SJCRH30 (cell line): ENCODE measurements at places on chromosomes 16 and 17.
A peak's percentile ranks its signal among the peaks of the same experiment; 100 is the strongest.

DNA sequence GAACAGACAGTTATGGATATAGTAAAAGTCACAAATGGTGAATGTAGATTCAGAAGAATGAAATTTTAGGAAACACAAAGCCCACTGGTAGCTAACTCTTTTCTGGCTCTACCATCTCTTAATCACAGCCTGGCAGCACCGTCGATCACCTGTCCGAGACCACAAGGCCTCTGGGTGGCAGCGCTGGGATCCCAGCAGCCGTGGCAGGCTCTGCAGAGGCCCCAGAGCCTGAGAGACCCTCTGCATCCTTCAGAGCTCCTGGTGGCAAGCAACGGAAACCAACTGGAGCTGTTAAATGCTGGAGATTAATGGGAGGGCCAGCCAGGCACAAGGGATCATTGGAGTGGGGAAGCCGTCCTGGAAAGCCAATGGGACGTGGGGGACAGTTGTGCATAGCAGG lies 26.3 kb downstream of the LAT start:
- H3K4me3 ChIP-seq, result no peak overlapping the region
- no peak overlapping the region for H3K27ac ChIP-seq
- no peaks in the 10 kb centered on the region for H3K27me3 ChIP-seq

GRCh38 chr17:31224366-31224765 lies 72.7 kb downstream of the OMG start:
- peaks cover 18% of the 10 kb centered on the region for H3K36me3 ChIP-seq
- no peak for DNase-seq
- H3K4me1 ChIP-seq, result peaks cover 3% of the 10 kb centered on the region; the same call in 1 of the 2 replicates
- no peak overlapping the region for H3K27ac ChIP-seq

DNA sequence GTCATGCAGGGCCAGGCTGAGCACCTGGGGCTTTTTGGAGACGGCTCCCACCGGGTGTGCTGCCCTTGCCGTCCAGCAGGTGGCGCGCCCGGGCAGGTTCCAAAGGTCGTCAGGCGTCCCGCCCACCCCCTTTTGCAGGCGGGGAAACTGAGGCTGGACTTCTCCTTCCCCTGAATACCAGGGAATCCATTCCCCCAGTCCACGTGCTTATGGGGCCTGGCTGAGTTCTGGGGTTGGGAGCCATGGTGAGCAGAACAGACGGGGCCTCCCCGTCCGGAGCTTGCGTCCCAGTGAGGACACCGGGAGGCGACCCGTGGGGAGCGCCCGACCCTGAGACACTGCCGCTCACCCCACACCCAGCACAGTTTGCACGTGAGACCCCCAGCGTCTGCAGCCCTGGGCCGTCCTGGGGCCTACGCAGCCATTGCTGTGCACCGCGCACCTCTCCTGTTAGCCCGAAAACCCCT lies 51.8 kb upstream of the JPH3 start:
- H3K36me3 ChIP-seq, result no peaks in the 10 kb centered on the region
- H3K4me1 ChIP-seq, result no peaks in the 10 kb centered on the region
- H3K4me3 ChIP-seq, result no peak overlapping the region
- no peak for DNase-seq
- H3K27ac ChIP-seq, result no peak overlapping the region

GRCh38 chr17:77503293-77503655 lies 362.5 kb downstream of the SEC14L1 start:
- H3K27ac ChIP-seq, result no peak overlapping the region
- H3K36me3 ChIP-seq, result peaks cover 20% of the 10 kb centered on the region
- no peaks in the 10 kb centered on the region for H3K4me1 ChIP-seq
- DNase-seq, result no peak
- H3K27me3 ChIP-seq, result no peaks in the 10 kb centered on the region
- no peak overlapping the region for H3K4me3 ChIP-seq

DNA sequence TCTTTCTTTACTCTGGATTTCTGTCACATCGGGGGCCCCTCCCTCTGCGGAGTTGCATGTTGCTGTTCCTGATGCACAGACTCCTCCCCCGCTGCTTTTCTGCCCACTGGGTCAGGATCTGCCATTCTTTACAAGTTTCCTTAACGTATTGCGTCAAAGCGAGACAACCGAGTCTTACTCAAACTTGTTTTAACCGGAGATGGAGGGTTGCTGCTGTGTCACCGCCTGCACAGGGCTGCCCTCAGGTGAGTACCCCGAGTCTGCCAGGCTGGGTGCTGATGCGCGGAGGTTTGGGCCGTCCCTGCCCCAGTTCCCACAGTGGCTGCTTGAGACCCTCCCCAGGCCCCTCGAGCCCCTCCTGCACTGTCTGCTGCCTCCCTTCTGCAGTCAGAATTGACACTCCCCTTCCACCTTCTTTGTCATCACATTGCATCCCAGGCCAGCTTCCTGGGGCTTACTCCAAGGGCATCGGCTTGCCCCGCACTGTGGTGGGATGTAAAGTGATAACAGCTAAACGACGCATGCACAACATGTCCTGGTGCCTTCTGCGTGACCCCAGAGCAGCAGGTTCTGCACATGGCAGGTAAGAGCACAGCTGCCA lies 19.3 kb downstream of the CARHSP1 start:
- DNase-seq, result no peak
- H3K27ac ChIP-seq, result no peak overlapping the region
- peaks cover 47% of the 10 kb centered on the region for H3K36me3 ChIP-seq
- H3K4me1 ChIP-seq, result peaks cover 5% of the 10 kb centered on the region; the same call in 1 of the 2 replicates

- no peak overlapping the region for H3K27ac ChIP-seq
- no peaks in the 10 kb centered on the region for H3K4me1 ChIP-seq
- H3K4me3 ChIP-seq, result no peak overlapping the region
- no peaks in the 10 kb centered on the region for H3K27me3 ChIP-seq
- no peak for DNase-seq
Measured at GRCh38 chr17:59010026-59010425, 96.7 kb downstream of the TRIM37 start.

DNA sequence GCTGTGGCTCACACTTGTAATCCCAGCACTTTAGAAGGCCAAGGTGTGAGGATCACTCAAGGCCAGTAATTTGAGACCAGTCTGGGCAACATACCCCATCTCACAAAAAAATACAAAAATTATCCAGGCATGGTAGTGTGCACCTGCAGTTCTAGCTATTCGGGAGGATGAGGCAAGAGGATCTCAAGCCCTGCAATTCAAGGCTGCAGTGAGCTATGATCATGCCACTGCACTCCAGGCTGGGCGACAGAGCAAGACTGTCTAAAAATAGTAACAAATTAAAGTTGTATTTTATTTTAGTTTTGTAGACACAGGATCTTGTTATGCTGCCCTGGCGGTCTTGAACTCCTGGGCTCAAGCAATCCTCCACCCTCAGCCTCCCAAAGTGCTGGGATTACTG lies 18.2 kb downstream of the USP31 start:
- H3K4me3 ChIP-seq, result no peak overlapping the region
- no peaks in the 10 kb centered on the region for H3K36me3 ChIP-seq
- H3K27me3 ChIP-seq, result no peaks in the 10 kb centered on the region
- H3K27ac ChIP-seq, result peak overlapping the region; percentile 85; the same call in 1 of the 2 replicates
- peaks cover 8% of the 10 kb centered on the region for H3K4me1 ChIP-seq

DNA sequence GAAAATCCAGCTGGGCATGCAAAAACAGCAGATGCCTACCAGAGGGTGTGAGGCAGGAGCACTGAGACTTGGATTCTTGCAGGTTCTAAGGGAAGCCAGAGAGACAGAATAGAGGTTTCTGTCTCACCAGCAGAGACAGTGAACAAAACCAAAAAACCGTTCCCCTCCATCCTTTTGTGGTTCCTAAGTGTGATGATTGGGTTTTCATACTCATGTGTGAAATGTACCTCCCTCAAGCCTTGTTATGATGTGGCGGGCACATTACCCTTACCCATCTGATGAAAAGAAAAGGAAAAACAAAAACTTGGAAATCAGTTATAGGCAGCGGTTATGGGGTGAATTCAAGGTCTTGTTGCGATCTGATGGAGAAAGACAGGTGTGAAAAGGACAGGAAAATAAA lies 172.6 kb upstream of the CDH13 start:
- no peak for DNase-seq
- H3K4me3 ChIP-seq, result no peak overlapping the region
- no peak overlapping the region for H3K27ac ChIP-seq
- no peaks in the 10 kb centered on the region for H3K27me3 ChIP-seq
- no peaks in the 10 kb centered on the region for H3K4me1 ChIP-seq

DNA sequence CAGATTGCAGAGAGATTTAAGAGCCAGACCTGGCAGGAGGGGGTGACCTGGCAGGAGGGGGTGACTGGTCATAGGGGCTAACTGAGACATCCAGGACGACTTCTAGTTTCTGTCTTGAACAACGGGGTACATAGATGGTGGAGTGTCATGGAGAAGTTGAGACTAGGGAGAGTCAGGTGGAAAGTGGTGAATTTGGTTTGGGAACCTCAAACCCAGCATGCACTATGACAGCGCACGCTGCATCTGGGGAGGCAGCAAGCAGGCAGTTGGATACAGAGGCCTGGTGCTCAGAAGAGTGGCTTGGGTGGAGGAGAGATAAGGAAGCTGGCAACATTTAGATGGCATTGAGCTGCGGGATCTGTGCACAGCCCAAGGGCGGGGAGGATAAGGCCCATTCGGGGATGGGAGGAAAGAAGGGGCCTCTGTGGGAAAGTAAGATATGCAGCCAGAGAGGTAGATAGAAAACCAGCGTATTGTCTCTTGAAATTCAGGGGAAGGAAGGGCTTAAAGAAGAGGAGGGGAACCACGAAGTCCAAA lies 4.5 kb downstream of the RIPOR1 start:
- H3K27ac ChIP-seq, result no peak overlapping the region
- DNase-seq, result no peak
- no peaks in the 10 kb centered on the region for H3K36me3 ChIP-seq
- no peak overlapping the region for H3K4me3 ChIP-seq
- H3K27me3 ChIP-seq, result no peaks in the 10 kb centered on the region

DNA sequence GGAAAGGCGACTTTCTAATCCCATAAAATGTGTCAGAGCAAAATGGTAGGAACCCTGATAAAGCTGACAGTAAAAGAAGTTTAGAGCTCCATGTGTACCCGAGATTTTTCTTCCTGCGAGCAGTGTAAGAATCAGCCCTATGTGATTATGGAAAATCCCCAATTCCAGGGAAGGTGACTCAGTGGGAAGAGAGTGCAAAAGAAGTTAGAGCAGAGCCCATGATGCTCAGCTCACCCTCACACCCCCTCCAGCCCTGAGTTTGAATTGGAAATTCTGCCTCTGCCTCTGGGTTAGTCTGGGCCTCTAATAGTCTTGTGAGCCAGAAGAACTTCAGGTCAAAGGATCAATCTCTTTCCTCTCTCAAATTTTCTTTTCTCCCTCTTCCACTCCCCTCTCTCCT lies 12.5 kb downstream of the C17orf78 start:
- H3K4me3 ChIP-seq, result no peak overlapping the region
- no peaks in the 10 kb centered on the region for H3K27me3 ChIP-seq
- H3K27ac ChIP-seq, result no peak overlapping the region
- no peak for DNase-seq
- H3K4me1 ChIP-seq, result peaks cover 5% of the 10 kb centered on the region; the same call in 1 of the 2 replicates

DNA sequence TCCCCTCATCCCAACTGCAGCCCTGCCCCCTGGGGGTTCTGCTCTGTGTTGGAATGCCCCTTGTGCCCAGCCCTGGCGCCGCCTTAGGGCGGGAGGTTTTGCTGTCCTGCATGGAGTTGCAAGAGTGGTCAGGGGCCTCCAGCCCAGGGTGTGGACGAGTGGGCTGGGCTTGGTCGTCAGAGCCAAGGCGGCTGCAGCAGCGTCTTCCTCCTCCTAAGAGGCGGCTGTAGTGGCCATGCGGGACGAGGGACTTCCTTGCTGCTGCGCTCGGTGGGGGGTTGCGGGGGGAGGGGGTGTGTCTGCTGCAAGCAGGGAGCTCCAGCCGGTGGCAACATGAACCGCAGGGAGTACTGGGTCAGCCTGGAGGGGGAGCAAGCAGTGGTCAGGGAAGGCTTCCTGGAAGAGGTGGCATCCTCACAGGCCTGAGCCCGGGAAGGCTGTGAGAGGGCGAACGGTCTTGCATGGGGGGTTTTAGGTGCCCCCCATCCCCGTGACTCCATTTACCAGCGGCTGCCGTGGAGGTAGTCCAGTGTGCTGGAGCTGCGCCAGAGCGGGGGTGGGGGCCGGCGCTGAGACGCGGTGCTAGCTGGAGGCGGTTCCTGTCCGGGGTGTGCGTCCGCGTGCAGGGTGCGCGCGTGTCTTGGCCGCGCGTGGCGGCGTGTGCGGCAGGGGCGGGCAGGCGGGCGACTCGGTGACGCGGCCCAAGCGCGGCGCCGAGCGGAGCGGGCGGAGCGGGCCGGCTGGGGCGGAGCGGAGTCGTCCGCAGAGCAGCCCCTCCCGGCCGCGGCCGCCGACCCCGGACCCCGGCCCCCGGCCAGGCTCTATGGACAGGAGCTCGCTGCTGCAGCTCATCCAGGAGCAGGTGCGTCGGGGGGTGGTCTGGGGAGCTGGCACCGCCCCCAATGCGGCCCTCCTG lies at the start of gene RHBDL1:
TSS of gene RHBDL1 (plus strand) at position 704 of the 916 bp plus-strand sequence. CDS start at position 824, 120 bp downstream.
- no peak for DNase-seq
- no peak within 1 kb of the TSS for H3K27ac ChIP-seq
- H3K27me3 ChIP-seq, result no peaks in the 10 kb centered on the region
- peaks cover 34% of the 10 kb centered on the region for H3K36me3 ChIP-seq
- peaks cover 10% of the 10 kb centered on the region; the same call in 1 of the 2 replicates for H3K4me1 ChIP-seq
- H3K4me3 ChIP-seq, result no peak within 1 kb of the TSS

DNA sequence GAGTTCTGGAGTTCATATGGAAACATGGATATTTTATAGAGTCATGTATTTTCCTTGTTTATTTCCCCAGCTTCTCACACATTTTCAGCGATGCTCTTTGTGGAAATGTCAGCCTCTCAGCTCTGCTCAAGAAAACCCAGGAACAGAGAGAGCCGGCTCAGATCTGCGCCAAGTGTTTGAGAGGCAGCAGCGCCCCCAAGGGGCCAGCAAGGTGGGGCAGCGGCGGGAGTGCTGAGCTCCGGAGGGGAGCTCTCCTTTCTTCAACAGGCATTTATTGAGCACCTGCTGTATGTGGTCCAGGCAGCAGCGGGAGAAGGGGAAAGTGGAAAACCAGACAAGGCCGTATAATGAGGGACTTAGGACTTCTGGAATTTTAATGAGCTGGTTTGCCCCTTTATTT lies 421.1 kb upstream of the C16orf82 start:
- no peaks in the 10 kb centered on the region for H3K4me1 ChIP-seq
- H3K36me3 ChIP-seq, result no peaks in the 10 kb centered on the region
- DNase-seq, result peak; percentile 13
- H3K27ac ChIP-seq, result no peak overlapping the region
- no peaks in the 10 kb centered on the region for H3K27me3 ChIP-seq
- H3K4me3 ChIP-seq, result no peak overlapping the region

GRCh38 chr16:67294938-67295361 lies 15.6 kb downstream of the PLEKHG4 start:
- no peak overlapping the region for H3K27ac ChIP-seq
- peaks cover 18% of the 10 kb centered on the region for H3K4me1 ChIP-seq
- H3K27me3 ChIP-seq, result no peaks in the 10 kb centered on the region
- DNase-seq, result no peak
- H3K36me3 ChIP-seq, result no peaks in the 10 kb centered on the region
- H3K4me3 ChIP-seq, result no peak overlapping the region
